WTC11 (cell line): ENCODE measurements at places on chromosomes 1 and 21.

- DNase-seq: no peak
Observed at GRCh38 chr1:96520579-96520947, 201.0 kb upstream of the PTBP2 start.

DNA sequence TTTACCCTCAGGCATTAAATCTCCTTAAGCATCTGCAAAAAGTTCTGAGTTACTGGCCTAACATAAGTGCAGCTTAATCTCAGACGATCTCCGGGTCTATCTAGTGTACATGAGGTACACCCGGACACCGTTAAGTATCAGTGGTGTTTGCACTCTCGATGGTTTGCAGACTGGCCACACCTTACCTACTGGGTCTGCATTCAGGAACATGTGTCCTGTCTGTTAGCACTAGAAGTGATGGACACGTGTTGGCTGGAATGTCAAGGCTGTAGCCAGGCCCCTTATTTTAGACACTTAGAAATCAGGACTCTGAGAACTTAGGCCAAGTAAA is 783 bp upstream of the AGL start:
- no peak for DNase-seq

- no peak for DNase-seq
Observed at GRCh38 chr1:178004926-178005391, 35.1 kb upstream of the SEC16B start.

DNA sequence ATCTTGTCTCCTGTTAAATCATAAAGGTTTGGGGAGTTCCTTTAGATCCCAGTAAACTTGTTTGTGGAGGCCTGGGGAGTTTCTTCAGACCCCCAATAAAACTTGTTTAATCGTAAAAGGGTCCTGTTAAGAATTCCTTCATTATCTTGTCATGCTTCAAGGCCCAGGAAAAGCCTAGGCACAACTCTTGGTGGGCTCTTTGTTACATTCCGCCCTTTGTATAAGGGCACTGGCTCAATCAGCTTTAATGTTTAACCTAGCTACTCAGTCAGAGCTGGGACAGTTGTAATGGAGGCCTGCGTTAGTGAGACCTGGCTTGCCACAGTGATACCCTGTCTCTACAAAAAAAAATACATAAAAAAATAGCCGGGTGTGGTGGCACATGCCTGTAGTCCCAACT is 77.2 kb downstream of the MPZL1 start:
- DNase-seq: no peak

DNA sequence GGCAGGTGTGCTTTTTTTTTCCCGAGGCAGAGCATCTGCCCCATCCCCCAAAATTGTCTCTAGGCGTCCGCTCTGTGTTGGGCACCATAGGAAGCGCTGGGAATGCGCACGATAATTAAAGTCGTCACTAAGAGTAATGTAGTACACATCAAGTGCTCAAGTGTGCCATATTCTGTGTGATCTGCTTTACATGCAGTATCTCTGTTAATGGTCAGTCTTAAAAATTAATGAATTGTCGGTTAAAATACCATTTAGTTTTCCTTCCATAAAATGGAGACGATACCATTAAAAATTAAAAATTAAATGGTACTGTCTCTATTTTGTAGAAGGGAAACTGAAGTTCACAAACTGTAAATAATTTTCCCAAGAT is 544 bp upstream of the CCT8 start:
- DNase-seq: no peak
